Activated CD4-positive, alpha-beta T cell treated with anti-CD3 and anti-CD28 coated beads, Interleukin-2, amount 50 U/mL, for 16 hours (primary cell): ENCODE measurements at places on chromosomes 4 and X.

DNA sequence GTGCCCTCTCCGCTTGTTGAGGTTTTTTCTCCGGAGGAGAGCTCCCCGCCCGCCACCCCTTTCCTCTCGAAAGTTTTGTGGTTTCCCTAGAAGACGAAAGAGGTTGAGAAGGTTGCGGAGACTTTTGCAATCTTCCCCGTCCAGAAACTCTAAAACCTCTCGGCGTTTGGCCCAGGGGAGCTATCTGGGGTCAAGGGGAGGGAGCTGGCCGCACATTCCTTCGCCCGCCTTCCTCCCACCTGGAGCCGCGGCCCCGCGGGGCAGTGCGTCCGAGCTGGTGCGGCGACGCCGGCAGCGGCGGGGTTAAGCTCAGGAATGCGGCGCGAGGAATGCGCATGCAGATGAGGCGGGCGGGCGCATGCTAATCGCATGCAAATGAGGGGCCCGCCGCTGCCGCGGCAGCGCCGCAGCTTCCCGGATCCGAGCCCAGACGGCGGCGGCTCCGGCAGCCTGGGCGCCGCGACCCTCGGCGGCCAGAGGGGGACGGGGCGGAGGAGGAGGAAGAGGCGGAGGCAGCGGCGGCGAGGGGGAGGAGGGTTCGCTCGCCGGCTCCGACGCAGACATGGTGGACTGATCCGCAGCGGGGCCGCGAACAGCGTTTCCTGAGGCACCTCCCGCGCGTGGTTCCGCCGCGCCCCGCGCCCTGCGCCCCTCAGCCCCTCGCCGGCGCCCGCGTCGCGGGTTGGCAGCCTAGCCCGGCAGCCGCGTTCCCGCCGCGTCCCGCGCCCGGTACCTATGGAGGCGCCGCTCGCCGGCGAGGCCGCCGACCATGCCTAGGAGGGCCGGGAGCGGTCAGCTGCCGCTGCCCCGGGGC is at the start of gene WWC2:
Gene WWC2 (plus strand): TSS at position 535 of the 814 bp plus-strand sequence. CDS start 235 bp downstream, at position 770.
- DNase-seq = peak; percentile 24

- DNase-seq = no peak
These were observed 397.5 kb upstream of the PPP1R2C start for GRCh38 chrX:43175434-43175833.

- no peak for DNase-seq
These were observed 209.9 kb downstream of the CPE start for GRCh38 chr4:165588534-165589315.

- no peak for DNase-seq
These were observed 48.4 kb downstream of the IL15 start for GRCh38 chr4:141684785-141685184.
